ENCODE measurements at places on chromosomes 3 and 15.
A peak's percentile ranks its signal among the peaks of the same experiment; 100 is the strongest.

DNA sequence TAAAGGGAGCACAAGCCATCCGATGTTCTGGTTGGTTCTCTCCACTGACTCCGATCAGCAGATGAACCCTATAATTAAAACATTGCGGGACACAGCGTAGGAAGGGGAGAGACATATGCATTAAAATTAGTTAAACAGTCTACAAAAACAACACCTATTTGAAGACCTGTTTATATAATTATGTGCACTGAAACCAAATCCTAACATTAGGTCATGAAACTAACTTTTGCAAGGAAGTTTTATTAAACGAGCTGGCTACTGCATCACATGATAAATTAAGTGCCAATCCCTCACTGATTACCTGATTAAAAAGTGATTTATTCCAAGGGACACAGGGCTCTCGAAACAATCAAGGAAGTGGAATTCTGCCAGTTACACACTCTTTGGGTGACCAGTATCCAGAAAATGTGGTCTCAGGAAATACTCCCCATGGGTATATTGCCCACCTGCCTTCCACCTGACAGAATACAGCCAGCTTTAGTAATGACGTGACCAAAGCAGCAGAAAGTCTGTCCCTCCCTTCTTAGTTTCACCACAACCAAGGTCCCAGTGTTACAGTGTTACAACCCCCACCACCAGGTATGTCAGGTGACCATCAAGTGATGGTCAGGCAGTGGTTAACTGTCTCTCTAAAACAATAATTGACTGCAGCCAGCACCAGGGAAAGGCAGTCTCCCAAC is 69.5 kb downstream of the HERC1 start:
- DNase-seq: no peak

- peak; percentile 37 for DNase-seq
Measured at GRCh38 chr15:100627789-100628395, 25.5 kb downstream of the ASB7 start.

DNA sequence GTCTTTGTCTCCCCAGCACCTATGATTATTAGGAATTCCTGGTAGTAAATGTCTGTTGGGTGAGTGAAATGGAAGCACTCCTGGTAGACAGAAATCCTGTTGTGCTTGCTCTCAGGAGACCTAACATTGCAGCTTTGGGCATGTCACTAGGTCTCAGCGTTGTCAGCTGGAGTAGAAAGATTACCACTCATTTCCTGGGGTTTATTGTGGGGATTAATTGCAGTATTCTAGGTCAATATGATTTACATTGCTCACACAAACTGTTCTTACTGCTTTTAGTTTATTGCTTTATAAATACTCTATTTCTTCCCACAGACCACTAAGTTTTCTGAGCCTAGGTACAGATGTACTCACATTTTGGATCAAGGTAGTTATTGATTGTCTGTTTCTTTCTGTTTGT is 5.1 kb downstream of the TSEN2 start:
- no peak for DNase-seq

- no peak for DNase-seq
Measured at GRCh38 chr3:34012102-34012461, 213.7 kb downstream of the PDCD6IP start.

GRCh38 chr3:155352900-155353490 is 59.5 kb upstream of the STRIT1 start:
- DNase-seq: no peak

GRCh38 chr3:42176242-42177034 is 85.3 kb downstream of the TRAK1 start:
- DNase-seq: no peak

DNA sequence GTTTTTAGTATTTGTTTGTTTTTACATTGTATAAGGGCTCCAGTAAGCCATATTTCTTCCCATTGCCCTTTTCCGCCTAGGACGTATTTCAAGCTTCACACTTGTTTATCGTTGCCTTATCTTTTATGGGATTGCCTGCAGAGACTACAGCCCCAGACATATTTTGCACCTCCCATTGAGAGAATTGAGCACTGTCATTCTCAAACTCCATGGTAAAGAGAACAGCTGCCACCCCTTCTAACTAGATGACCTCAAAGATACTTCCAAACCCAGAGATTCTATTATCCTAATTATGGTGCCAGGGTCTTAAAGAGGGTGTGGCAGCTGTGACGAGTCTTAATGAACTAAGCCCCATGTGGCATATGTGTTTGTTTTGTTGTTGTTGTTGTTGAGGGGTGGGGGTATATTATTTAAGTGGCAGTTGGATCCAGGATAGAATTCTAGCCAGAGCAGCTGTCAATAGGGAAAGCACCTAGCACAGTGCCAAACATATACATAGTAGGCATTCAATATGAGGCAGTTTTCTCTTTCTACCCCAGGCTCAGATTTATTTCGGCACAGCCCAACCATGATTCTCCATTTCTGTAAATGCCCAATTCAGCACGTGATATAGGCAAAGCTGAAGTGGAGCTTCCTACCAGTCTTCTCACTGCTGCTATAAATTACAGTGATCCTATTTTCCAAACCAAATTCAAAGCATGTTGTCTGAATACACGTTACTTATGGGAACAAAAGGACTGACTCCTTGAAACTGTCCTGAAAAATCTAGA is 932 bp upstream of the TP53BP1 start:
- no peak for DNase-seq

GRCh38 chr3:30658328-30659052 is 52.1 kb downstream of the TGFBR2 start:
- no peak for DNase-seq

GRCh38 chr15:41648097-41648496 is 12.1 kb upstream of the MGA start:
- DNase-seq: no peak

- no peak for DNase-seq
Measured at GRCh38 chr3:172256101-172256734, 192.0 kb downstream of the GHSR start.

GRCh38 chr15:66097151-66098021 is 156.2 kb downstream of the MEGF11 start:
- DNase-seq: no peak

DNA sequence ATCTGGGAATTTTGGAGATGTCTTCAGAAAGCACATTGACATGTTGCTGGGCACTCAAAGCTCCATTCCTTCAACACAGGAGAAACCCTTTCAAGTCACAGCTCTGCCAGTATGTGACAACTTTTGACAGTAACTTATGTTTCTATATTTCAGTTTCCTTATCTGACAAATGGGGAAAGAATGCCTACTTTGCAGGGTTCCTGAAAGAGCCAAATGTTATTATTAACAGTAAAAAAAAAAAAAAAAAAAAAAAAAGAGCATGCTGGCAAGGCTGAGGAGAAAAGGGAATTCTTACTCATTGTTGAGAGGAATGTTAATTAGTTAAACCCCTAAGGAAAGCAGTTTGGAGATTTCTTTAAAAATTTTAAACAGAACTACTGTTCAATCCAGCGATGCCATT is 272.5 kb upstream of the TGFBR2 start:
- no peak for DNase-seq

- no peak for DNase-seq
Measured at GRCh38 chr3:33091746-33092145, 5.2 kb downstream of the GLB1 start.

DNA sequence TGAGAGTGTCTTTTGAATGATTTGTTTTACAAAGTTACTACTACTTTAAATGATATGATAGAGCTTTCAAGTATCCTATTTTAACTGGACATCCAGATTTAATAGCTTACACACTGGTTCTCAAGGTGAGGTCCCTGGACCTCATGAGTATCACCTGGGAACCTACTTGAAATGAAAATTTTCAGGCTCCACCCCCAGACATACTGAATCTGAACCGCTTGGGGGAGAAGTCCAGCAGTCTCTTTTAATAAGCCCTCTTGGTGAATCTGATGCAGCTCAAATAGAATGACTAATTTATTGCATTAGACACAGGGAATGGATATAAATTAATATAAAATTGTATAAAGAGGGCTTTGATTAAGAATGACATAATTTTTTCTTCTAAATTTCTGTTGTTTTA is 29.4 kb upstream of the SLITRK3 start:
- DNase-seq: no peak

DNA sequence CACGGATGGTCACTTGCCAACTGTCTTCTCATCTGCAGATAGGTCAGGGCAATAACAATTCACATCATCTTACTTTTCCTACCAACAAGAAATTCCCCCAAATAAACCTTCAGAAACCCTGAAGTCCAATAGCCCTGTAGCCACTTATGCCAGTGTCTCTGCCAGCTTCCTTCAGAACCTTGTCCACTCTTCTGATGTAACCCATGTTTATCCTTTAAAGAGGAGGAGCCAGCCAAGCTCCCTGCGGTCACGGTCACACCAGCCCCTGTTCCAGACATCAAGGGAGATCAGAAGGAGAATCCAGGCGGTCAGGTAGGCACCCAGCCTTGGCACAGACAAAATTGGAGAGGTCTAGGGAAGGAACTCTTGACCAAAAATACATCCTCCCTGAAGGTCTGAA is 23.7 kb downstream of the SLC24A1 start:
- DNase-seq: no peak

DNA sequence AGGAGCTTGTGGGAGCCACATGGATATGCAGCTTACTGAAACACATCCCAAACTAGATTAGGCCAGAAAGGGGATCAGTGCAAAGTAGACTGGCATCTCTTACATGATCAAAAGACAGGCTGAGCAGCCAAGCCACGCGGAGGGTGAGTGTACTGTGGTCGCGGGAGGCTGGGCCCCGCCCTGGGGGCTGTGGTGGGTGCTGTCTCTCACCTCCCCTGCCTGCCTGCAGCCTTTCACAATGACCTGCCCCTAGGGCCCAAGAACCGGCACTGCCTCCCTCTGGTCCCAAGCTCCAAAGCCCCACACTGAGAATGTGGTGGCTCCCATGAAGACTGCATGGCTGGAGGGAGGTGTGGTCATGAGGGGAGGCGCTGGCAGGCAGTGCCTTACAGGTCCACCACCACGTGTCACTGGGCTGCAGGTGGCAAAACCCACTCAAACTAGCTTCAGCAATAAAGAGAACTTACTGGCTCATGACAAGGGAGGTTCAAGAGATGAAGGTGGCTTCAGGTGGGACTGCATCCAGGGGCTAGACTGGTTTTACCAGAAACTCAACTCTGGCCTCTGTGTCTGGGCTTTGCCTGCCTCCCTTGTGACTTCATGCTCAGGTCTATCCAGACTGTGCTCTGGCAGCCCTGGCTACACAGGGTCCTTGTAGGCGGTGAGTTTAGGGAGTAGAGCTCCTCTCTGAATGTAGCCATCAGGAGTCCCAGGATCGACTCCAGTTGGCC is 27.4 kb upstream of the PLXND1 start:
- no peak for DNase-seq

- no peak for DNase-seq
Measured at GRCh38 chr3:38578551-38578950, 70.9 kb downstream of the SCN5A start.

DNA sequence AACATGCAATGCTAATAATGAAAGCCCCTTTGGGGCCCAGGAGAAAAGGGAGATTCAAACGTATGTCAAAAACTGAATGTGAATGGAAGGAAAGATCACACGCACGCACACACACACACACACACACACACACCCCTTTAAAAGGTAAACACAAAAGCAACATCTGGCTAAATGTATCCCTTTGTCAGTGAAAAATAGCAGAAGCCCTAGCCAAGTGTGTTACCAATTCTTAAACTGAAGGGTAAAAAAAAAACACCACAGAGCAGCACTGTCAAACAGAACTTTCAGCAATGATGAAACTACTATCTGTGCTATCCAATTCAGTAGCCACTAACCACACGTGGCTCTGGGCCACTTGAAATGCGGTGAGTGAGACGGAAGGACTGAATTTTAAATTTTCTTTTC is 4.9 kb downstream of the RFTN1 start:
- DNase-seq: no peak

DNA sequence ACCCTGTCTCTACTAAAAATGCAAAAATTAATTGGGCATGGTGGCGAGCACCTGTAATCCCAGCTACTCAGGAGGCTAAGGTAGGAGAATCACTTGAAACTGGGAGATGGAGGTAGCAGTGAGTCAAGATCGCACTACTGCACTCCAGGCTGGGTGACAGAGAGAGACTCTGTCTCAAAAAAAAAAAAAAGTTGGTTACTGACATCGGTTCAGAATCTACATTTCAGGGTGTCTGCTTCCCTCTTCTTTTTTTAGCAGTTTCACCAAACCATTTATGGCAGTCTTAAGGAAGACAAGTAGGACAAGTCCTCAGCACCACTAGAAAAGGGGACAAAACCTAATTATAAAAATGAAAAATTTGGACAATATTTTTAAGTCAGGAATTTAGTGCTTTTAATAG is 3.3 kb upstream of the USP4 start:
- no peak for DNase-seq

DNA sequence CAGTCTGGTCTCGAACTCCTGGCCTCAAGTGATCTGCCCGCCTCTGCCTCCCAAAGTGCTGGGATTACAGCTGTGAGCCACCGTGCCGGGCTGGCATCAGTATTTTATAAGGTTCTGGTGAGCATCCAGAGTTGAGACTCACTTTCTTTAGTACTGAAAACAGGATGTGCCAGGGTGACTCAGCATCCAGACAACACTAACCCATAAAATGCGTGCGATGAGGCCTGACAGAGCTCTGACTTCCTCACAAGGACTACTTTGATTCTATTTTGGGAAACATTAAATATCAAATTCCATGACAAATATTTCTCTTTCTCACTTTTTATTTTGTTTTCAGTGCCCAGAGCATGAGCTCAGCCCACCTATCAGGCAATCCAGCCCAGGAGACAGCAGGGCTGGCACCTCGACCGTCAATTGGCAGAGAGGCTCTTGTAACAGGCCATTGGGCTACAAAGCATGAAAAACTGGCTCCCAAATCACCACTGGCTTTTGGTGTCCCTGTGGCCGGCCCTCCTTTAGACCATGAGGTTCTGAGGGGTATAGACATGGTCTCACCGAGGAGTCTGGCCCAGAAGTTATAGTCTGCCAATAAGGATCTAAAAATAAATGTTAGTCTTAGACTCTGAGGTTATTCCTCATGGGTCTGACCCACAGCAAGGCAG is 75.0 kb downstream of the FEM1B start:
- no peak for DNase-seq

DNA sequence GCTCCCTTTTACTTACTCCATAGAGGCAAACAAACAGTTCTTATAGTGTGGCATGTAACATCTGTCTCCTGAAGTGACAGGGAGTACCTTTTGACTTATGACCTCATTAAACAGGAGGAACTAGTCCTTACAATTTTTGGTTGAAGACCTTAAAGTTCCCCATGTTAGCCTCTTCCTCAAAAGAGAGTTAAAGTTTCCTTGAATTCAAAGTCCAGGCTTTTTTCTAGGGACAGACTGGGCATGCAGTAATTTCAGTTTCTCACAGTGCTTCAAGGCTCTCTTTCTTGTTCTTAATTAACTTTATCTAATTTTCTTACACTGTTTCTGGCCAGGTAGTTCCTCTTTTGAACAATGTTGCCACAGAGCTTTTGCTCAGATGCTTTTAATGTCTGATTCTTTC is 12.1 kb downstream of the GOLM2 start:
- DNase-seq: no peak

Measured in central memory CD8-positive, alpha-beta T cell (primary cell).